CD14-positive monocyte (primary cell): ENCODE measurements at places on chromosomes 1 and 21.

- no peaks in the 10 kb centered on the region for H3K36me3 ChIP-seq
- no peak for DNase-seq
- H3K4me3 ChIP-seq = no peak overlapping the region
- no peak overlapping the region for H3K27ac ChIP-seq
These were observed 59.9 kb upstream of the IPO9 start for GRCh38 chr1:201769072-201769471.

DNA sequence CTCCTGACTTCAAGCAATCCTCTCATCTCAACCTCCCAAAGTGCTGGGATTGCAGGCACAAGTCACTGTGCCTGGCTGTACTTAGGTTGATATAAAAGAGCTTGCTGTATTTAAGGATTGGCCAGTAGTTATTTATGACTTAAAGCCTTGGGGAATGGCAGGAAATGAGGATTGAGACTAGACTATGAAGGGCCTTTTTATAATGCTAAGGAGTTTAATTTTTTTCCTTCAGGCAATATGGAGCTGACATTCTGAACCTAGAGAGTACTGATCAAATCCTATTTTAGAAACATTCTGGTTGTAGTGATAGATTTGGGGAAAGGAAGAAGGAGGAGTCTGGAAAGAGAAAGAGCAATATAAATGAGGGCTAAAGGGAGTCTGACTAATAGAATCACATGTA lies 44.7 kb downstream of the MSH4 start:
- H3K4me1 ChIP-seq = no peaks in the 10 kb centered on the region
- H3K4me3 ChIP-seq = no peak overlapping the region
- no peak for DNase-seq

DNA sequence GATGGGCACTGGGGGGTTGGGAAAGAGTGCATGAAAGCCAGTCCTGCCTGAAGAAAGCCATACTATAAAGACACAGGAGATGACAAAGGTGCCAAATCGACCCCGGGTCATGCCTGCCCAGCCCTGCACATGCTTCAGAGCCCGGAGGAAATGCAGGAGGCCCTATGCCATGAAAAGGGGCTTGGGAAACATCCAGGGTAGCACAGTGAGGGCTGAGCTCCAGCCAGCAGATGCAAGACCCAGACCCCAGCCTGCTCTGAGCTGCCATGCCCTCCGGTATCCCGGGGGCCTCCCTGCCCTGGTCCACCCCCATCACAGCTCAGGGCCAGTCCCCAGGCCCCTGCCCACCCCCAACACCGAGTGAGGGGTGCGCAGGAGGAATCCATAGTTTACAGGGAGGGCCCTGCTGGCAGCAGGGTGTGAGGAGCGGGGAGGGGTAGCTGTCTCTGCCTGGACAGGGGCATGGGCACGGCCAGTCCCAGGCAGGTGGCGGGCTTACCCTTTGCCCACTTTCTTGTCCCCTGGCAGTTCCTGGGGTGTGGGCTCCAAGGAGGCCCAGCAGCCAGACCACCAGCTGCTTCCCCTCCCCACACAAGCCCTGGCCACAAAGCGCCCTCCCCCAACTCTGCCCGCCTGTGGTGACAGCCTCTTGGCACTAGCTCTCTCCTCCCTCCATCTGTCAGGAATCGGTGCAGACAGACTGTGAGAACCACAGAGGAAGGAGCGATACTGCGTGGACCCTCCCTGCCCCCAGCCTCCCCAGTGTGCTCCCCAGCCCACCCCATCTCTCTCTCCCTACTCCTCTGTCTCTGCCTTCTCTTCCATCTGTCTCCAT lies 16.8 kb downstream of the LRP8 start:
- peaks cover 10% of the 10 kb centered on the region for H3K36me3 ChIP-seq
- H3K27ac ChIP-seq = no peak overlapping the region
- DNase-seq = no peak
- H3K4me3 ChIP-seq = no peak overlapping the region
- H3K4me1 ChIP-seq = no peaks in the 10 kb centered on the region

- no peak for DNase-seq
- H3K36me3 ChIP-seq = peaks cover 82% of the 10 kb centered on the region
- no peak overlapping the region for H3K27ac ChIP-seq
These were observed 18.9 kb downstream of the CAPN2 start for GRCh38 chr1:223731133-223731770.

DNA sequence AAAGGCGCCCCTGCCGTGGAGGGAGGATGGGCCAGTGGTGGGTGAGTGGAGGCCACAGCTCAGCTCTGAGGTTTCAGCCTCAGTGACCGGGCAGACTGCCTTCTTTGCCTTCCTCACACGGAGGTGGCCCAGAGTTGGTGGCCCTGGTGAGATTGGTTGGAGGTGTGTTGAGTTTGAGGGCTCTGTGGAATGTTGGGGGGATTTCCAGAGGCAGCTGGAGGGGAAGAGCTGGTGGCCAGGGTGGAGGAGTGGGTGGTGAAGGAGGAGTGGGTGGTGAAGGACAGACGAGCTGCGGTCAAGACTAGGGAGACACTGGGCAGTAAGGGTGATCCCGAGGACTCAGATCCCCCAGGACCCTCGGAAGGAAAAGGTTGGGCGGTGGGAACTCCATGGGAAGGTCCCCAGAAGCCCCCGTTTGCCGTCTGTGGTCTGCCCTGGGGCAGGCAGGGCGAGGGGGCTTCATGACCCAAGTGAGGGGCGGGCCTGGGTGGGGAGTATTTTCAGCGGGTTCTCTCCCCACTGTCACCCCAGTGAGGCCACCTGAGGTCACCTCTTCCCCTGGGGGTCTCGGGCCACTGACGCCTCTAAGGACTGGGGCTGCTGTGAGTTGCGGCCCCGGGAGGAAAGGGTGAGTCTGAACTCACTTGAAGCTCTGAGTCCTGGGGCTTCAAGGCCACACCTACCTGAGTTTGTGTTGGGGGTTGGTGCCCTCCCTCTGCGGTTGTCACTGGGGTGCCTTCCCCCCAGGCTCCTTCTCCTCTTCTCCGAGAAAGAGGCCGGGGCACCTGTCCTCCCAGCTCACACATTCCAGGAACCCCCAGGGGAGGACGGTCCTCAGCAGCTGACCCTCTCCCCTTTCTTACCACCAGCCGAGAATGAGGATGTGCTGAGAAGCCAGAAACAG lies 22.7 kb upstream of the PIK3CD start:
- H3K36me3 ChIP-seq = no peaks in the 10 kb centered on the region
- H3K4me3 ChIP-seq = no peak overlapping the region
- no peaks in the 10 kb centered on the region for H3K27me3 ChIP-seq
- no peak for DNase-seq
- H3K4me1 ChIP-seq = peaks cover 67% of the 10 kb centered on the region
- H3K27ac ChIP-seq = no peak overlapping the region

DNA sequence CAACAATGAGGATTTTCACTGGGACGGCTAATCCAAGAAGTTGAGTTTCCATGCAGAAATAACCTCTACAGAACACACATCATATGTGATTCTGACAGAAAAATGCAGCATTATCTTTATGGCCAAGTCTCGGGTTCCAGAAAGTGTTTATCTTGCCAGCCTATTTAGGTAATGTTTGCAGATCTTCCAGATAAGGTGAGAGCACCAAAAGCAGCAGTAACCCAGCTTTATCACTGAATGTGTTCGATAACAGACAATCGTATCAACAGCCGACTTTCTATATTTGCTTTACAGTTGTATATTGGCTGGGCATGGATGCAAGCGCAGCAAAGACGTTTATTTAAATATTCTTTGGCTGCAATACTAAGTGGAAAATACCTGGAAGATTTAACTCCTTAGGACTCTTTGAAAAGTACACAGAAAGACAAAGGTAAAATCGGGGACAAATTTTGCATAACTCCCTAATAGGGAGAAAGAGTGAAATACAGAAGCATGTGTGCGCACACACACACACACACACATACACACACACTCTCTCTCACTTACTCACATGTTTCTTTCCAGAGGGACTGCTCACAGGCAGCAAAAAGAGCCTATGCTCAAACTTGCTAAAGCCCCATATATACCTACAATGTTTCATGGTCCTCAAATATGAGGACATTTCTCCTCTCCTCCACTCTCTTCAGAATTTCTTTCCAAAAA lies 3.0 kb upstream of the CTSK start:
- H3K27ac ChIP-seq = no peak overlapping the region
- H3K4me3 ChIP-seq = no peak overlapping the region
- peaks cover 31% of the 10 kb centered on the region for H3K4me1 ChIP-seq

GRCh38 chr1:93635614-93636543 lies 45.8 kb downstream of the BCAR3 start:
- no peaks in the 10 kb centered on the region for H3K27me3 ChIP-seq
- no peaks in the 10 kb centered on the region for H3K36me3 ChIP-seq
- DNase-seq = no peak
- no peak overlapping the region for H3K27ac ChIP-seq

DNA sequence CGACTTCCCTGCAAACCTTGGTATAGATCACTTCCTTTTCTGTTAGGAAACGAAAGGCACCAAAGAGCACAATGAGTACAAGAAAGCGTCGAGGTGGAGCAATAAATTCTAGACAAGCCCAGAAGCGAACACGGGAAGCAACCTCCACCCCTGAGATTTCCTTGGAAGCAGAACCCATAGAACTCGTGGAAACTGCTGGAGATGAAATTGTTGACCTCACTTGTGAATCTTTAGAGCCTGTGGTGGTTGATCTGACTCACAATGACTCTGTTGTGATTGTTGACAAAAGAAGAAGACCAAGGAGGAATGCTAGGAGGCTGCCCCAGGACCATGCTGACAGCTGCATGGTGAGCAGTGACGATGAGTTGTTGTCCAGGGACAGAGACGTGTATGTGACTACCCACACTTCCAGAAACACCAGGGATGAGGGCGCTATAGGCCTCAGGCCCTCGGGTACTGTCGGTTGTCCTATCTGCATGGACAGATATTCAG lies 18.5 kb downstream of the FAM89A start:
- H3K4me1 ChIP-seq = peaks cover 27% of the 10 kb centered on the region
- no peak for DNase-seq
- no peak overlapping the region for H3K27ac ChIP-seq
- peak overlapping the region; percentile 63 for H3K4me3 ChIP-seq
- H3K27me3 ChIP-seq = no peaks in the 10 kb centered on the region

DNA sequence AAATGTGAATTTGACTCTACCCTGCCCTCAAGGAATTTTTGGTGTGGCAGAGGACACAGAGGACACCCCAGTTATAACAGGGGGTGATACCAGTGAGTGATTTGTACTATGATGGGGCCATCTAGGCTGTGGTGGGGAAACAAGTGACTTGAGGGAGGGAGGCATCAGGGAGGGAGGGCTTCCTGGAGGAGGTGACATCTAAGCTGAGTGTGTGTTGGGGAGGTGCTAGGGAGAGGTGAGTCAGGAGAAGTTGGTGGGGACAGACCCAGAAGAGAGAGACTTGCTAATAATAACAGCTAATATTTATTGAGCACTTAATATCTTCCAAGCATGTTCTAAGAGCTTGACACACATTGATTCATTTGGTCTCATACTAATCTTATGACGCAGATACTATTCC lies 19.9 kb upstream of the TTC4 start:
- H3K27ac ChIP-seq = no peak overlapping the region
- H3K36me3 ChIP-seq = no peaks in the 10 kb centered on the region
- no peak overlapping the region for H3K4me3 ChIP-seq
- DNase-seq = no peak
- no peaks in the 10 kb centered on the region for H3K27me3 ChIP-seq
